ENCODE measurements at places on chromosomes 7 and 10.

DNA sequence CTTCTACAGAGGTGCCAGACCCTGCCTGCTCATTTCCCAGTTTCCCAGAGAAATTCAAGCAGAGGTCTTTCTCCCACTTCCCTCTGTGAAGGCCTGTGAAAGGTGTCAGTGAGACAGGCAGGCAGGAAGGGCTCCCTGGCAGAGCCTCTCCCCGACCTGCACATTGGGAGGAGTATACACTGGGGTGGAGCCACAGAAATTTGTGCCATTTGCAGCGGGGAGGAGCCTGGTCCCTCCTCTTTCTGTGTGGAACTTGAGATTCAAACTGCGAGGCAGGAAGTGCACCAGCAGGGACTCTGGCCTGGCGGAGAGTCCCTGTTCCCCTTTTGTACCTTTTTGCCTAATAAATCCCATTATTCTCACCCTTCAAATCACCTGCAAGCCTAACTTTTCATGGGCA is 54.6 kb upstream of the OPN4 start:
- no peak for DNase-seq

- DNase-seq, result peak; percentile 19
Measured at GRCh38 chr10:122551450-122551849, 9.1 kb upstream of the DMBT1 start.

DNA sequence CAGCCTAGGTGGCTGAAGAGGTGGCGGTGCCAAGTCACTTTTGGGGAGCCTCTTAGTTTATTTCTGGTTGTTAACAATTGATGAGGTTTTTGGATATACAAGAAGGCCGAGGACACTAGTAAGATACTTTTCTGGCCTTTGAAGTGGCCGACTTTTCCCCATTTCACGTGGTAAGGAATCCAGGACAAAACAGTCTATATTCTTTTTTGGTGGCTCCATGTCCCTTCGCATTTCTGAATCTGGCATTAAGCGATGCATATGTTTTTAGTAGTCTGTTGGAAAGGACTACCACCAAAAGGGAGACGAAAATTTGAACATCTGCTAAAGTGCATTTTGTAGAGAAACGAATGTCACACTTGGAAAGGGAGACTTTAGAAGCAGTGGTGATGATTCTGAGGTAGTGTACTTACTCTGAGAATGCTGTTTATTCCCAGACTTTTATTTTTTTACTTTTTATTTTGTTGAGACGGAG is 1.5 kb downstream of the MLLT10 start:
- DNase-seq, result no peak

- DNase-seq, result no peak
Measured at GRCh38 chr10:77637532-77638320, at the start of gene KCNMA1. KCNMA1 (minus strand) TSS chr10:77637808.

GRCh38 chr7:133601617-133602016 is 348.7 kb downstream of the EXOC4 start:
- no peak for DNase-seq

DNA sequence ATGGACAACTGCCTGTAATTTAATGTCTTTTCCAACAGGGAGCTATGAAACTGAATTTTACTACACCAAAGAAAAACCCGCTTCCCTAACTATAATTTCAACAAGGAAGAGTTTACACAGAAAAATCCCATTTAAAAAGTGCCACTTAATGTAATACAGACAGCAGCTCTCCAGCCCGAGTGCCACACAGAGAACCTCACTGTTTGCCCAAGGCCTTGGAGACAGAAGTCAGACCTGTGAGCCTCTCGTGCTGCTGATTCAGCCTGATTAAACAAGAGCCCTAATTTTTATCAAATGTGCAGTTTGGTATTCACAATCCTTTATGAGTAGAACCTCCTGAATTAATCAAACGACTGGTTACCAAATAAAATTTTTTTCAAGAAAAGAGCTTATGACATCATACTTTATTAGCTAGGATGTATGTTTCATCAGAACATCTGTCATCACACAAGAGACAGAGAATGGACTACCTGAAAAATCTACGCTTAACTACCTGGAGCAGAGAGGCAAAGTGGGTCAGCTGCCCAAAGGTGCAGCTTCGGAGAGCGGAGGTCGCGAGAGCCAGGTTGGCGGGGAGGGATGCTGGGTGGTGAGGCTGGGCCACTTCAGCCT is 543.6 kb downstream of the SDK1 start:
- no peak for DNase-seq

DNA sequence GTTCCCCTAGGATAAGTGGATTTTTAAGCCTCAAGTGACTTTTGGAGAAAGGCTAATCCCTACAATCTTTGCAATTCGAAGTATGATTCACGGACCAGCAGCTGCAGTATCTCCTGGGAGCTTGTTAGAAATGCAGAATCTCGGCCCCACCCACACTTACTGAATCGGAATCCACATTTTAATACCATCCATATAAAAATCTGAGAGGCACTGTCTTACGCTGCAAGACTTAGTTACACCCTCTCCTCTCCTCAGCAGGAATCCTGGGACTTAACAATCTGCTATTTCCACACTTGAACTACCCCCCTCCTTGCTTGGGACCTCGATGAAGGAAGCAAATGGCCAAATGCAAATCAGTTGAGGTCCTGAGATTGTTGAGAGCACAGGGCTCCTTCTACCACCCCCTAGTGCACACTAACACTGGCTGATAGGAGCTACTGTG is 21.0 kb downstream of the ITPRIP start:
- DNase-seq, result no peak

Measured in stimulated activated CD8-positive, alpha-beta memory T cell treated with anti-CD3 and anti-CD28 coated beads, Interleukin-4, amount 100 ng/mL, for 1 hour (primary cell).